ENCODE measurements at places on chromosomes 3 and 15.
A peak's percentile ranks its signal among the peaks of the same experiment; 100 is the strongest.

DNA sequence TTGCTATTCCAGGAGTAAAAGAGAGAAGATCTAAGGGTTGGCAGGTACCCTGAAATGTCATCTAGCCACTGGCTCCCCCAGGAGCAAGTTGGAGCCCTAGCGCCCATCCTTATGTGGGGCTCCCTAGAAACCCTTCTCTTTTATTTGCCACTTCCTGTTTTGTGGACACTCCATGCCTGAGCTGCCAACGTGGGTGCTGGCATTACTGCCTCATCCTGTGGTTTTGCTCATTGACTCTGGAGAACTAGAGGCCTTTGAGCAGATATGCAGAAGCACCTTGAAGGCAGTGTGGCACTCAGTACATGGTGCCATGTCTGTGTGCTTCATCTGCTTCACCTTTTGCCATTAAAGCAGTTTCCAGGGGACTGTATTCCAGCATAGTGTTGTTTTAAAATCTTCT is 8.1 kb downstream of the EDEM1 start:
- DNase-seq: peak; percentile 68

DNA sequence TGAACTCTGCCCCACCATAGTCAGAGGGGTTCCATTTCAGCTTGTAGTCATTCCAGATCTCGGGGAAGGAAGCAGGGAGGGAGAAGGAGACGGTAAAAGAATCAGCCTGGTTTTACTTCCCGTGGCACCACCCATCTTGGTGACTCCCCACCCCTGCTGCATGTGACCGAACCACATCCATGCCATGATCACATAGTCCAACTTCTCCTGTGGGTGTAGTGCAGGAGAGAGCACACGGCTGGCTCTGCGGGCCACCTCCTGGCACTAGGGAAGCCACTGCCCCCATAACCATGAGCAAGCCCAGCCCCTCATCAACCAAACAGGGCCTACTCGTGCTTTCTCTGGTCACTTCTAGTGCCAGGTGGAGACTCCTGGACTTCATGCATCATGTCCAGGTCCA is 3.7 kb downstream of the CHRNA3 start:
- no peak for DNase-seq

DNA sequence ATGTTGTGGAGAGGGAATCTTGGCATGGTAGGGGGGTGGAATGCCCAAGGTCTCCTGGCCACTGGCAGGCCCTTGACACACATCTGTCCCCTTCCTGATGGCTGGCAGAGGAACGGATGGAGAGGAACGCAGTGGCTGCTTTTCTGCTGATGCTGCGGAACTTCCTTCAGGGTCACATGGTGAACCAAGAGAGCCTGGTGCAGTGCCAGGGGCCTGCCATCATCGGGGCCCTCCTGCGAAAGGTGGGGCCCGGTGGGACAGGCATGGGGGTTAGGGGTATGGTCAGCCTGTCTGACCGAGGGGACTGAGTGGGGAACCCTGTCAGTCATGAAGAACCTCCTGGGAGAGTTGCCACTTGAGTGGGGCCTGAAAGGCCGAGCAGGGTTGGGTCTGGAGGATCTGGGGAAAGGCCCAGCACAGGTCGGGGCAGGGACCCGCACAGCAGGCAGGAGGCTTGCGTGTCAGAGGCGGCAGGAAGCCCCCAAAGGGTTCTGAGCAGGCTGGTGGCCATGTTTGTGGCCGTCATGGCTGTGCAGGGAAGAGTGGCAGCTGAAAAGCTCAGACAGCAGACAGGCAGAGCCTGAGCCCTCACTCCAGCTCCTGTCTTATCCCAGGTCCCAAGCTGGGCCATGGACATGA is 18.1 kb downstream of the NBEAL2 start:
- no peak for DNase-seq

DNA sequence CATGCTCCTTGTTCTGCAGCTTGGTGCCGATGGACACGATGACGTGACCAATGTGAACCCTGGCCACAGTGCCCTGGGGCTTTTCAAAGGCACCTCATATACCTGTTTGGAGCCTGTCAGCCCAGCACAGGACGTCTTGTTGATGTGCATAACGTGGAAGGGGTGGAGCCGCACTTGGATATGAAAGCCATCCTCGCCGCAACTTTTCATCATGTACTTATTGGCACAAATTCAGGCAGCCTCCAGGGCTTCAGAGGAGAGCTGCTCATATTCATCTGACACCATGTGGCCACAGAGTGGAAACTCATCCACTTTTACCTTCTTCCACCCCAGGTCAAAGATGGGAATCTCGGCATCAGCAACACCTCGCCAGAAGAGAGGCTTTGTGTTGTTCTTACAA is 24.7 kb downstream of the POPDC2 start:
- DNase-seq: no peak

DNA sequence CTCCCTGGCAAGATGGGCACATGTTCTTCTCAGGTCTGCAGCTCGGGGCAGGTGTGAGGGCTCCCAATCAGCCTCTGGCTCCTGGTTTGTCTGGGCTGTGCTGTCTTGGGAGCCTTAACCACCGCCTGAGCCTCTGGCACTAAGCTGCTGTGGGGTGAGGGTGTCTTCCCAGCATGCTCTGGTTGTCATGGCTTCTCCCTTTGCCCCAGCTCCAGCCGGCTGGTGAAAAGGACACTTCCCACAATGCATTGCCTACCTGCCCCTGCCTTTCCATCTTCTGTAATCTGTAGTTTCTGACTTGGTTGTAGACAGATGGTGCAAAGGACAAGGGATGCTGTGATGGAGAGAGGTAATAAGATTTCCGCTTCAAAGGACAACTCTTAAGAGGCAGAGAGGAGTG is 295.3 kb downstream of the TLE3 start:
- DNase-seq: no peak

- no peak for DNase-seq
Observed at GRCh38 chr15:72967397-72967796, 84.9 kb upstream of the NEO1 start.

All from T-helper 1 cell (primary cell).